NCI-H187 (cell line): ENCODE measurements at places on chromosomes 16 and 17.
A peak's percentile ranks its signal among the peaks of the same experiment; 100 is the strongest.

DNA sequence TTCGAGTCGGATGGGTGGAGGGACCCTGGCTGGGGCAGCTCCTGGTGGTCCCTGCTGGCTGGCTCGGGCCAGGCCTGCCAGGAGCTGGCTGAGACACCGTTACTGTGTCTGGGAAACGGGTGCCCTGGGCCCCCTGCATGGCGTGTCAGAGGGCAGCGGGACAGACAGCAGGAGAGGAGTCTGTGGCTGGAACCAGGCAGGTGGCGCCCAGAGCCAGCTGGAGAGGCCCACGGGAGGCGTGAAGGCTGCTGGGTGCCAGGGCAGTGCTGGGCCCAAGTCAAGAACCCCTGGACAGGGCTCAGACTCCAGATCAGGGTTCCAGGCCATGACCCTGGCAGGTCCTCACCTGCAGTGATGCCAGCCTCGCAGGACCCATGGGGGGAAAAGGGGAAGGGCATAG is 16.6 kb downstream of the SOX8 start:
- DNase-seq: no peak

DNA sequence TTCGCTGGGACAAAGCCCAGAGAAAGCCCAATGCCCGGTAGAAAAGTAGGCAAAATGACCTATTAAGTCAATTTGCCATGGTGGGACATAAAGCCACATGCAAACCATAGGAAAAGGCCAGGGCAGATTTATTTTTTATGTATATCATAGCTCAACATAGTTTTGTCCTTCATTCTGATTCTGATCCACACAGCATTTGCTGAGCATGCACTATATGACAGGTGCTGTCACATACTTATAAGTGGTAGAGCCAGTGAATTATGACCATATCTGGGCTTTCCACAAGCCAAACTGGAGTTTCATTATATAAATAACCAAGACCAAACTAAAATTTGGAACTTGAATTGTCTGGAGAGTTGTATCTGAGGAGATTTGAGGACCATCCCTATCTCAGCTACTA is 74.3 kb downstream of the CA10 start:
- DNase-seq: no peak

- no peak for DNase-seq
Observed at GRCh38 chr16:55081622-55082590, 151.2 kb downstream of the IRX5 start.

DNA sequence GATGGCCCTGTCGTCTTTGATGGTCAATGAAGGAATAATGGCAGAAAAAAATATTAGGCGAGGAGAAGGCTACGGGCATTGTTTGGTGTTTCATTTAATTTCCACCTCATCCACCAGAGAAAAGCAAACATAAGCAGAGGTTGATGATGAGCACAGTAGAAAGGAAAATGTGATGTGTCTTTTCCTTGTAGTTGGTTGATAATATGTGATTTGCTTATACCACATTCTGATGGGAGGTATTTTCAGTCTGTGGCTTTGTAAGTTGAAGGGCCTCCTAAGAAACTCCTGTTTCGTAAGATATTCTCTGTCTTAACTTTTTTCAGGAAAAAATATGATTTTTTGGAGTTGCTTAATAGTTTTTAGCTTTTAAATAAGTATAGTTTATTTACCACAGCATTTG is 215.7 kb downstream of the PRKCA start:
- DNase-seq: no peak

DNA sequence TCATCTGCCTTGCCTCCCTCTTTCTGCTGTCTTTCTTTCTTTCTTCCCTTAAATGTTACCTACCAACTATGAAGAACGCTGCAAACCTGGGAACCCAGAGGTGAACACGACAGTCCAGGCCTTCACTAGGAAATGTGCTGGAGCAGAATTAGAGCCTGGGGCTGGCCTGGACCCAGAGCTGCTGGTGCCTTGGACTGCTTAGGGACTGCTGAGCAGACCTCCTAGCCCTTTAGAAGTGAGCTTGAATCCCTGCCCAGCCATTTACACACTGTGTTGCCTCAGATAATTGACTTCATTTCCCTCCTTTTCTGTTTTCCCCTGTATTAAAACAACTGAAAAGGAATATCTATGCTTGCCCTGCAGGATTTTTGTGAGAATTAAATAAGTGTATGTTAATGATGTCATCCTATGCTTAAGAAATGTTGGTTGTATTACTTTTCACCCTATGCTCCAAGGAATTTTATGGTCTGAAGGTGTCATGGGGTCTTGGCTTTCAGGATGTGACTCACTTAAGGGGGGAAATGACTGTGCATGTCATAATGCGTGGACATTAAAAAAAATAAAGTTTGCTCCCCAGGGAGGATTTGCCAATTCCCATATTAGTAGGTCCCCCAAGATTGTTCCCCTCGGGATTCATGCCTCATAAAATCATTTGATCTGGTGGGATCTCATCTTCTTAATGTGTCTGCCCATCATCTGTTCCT is 11.5 kb downstream of the CDH13 start:
- no peak for DNase-seq

- DNase-seq: no peak
Observed at GRCh38 chr17:34578656-34579016, 746 bp upstream of the TMEM132E start.

DNA sequence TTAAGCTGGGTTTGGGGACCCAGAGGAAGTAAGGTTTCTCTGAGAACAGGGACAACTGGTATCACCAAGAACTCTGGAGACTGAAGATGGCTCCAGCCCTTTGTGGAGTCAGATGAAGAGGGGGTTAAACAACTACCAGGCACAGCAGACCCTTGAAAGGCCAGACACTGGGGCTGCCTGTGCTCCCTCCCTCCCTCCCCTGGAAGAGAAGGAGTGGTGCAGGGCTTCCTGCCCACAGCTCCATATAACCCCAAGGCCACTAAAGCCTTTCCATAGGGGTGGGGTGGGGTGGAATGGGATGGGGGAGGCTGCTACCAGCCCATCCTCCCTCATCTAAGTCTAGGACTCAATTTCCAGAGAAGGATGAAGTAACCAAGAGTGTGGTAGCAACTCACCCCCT is 66.7 kb downstream of the CCDC182 start:
- no peak for DNase-seq

DNA sequence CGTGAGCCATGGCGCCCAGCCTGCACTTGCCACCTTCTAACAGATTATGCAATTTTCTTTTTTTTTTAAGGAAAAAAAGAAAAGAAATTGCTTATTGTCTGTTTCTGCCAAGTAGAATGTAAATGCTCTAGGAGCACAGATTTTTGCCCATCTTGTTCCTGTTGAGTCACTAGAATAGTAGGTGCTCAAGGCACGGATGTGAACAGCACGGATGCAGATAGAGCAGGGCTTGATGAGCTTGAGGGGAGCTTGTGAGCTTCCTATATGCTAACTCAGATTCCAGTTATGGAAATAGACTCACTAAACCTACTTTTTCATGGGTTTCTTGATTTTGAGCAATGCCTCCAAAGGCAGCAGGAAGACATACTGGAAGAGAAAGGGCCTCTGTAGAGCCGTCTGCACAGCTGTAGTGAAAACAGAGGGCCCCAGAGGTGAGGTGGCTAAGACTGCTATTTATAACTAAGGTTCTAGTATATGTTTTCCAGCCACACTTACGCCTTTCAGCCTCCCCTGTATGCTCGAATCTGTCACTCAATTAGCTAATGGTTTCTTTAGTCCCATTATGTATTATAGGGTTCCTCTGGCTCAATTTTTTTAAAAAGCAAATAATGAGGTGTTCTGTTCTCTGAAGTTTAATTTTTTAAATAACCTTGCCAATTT is 72.8 kb downstream of the WWP2 start:
- no peak for DNase-seq

DNA sequence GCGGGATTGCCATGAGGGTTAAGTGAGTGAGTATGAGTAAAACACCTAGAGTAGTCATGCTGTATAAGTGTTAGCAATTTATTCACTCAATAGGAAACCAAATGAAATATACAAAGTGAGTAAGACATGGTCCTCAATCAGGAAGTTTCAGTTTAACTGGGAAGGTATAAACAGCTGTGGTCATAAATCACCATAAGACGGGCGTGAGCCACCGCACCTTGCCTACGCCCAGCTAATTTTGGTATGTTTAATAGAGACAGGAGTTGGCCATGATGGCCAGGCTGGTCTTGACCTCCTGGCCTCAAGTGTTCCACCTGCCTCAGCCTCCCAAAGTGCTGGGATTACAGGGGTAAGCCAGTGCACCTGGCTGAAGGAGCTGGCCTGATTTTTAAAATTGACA is 27.0 kb downstream of the RNF135 start:
- DNase-seq: no peak

DNA sequence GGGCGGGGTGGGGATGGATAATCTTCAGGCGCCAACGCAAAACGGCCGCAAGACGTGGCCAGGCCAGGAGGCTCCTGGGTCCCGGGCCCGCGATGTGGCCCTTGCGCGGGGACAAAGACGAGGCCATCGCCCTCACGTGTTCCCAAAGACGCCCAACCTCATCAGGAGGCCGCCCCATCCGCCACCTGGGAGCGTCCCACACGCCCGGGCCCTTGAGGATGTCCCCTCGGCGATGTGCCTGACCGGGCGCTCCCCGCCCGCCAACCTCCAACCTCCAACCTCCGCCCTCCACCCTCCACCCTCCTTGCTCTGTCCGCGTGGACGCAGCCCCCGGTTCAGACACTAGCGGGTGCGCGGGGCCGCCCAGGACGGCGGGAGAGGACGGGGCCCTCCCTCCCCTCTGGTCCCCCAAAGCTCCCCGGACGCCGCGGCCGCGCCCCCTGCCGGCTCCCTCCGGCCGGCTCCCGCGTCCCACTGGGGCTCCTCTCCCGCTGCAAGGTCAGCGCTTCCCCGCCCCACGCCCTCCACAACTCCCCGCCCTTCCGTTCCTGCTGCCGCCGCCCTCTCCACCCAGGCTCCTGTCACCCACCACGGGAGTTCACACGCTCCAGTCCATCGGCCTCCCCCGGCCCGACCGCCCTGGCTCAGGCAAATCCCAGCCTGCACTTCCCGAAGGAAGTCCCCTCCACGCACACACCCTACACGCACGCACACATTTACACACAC is 250.8 kb upstream of the RPL38 start:
- DNase-seq: no peak

- DNase-seq: no peak
Observed at GRCh38 chr16:84881702-84882521, 62.1 kb downstream of the CRISPLD2 start.

- no peak for DNase-seq
Observed at GRCh38 chr17:17050346-17051345, 8.4 kb downstream of the MPRIP start.

DNA sequence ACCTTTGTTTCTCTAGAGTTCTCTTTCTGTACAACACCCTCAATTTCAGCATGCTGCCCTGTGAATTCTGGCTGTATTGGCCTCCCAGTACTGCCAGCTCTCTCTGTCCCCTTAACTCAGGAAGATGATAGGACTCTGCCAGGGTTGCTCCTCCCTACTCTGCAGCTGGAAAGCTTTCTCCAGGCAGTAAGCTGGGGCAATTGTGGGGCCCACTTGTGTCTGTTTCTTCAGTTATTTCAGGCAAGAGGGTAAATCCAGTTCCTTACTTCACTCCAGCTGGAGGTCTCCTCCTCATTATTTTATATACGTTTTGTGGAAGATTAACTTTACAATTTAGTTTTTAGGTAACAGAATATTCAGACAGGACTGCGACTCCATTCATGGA is 9.9 kb downstream of the C17orf100 start:
- no peak for DNase-seq

DNA sequence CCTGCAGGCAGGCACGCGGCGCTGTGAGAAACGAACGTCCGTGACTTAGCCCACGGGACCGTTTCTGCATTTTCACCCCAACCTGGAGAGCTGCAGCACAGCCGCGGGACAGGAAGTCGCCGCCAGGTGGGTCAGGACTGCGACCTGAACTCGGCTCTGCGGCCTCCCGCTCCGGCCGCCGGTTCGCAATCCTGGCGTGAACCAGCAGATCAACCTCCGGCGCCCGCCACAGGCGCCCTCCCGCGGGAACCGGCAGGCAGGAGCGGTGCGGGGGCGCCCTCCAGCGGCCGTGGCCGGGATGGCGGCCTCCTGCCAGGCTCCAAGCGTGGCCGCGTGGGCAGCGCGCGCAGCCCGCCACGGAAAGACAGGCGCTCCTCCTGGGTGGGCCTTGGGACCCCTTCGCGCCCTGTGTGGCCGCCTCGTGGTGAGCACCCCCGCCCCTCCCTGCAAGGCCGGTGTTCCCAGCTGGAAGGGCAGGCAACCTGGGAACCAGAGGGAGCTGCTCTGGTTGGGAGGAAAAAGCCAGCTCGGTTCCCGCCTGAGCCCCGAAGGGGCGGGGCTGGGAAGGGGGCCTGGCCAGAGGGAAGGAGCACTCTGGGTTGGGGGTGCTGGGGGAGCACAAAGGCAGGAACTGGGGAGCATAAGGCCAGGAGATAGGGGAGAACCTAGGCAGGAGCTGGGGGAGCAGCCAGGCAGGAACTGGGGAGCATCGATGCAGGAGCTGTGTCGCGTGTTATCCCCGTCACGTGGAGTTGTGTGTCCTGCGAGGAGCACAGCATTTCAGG is 28.2 kb downstream of the ACTG1 start:
- DNase-seq: peak; percentile 46

DNA sequence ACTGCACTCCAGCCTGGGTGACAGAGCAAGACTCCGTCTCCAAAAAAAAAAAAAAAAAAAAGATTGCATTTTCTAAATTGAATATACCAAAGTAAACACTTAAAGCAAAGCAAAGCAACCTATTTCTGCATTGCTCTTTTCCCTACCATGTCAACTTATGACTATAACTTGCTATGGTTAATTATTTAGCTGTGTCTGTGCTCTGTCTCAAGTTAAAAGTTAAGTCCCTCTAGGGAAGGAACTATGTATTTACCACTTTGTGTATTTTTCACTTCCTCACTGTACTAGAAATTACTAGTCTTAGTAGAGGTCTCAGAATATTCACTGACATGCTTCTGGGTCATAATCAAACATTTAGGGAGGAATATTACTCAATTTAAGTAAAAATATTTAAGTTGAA is 711.7 kb upstream of the SOX9 start:
- DNase-seq: no peak

DNA sequence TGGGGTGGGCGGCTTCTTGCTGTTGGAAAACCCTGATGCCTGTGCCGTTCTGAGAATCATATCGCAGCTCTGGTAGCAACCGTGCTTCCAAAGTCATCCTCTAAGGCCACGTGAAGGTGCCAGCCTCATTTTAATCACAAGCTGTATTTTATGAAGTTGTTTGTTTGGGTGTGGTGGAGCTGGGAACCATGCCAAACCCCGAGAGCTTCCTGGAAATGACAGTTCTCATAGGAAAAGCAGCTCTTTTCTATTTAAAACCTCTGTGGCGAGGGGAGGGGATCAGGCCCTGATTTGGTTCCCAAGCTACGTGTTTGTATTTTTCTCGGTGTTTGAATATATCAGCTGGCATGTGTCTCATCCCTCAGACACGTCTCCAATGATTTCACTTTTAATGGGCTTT is 21.7 kb downstream of the KNOP1 start:
- peak; percentile 7 for DNase-seq

- DNase-seq: no peak
Observed at GRCh38 chr17:49572226-49572625, 3.4 kb upstream of the NXPH3 start.

- no peak for DNase-seq
Observed at GRCh38 chr16:82504836-82505235, 121.9 kb upstream of the CDH13 start.

GRCh38 chr17:44921122-44921882 is 6.0 kb upstream of the GFAP start:
- DNase-seq: no peak
